ENCODE measurements at places on chromosomes 1 and 21.
A peak's percentile ranks its signal among the peaks of the same experiment; 100 is the strongest.

DNA sequence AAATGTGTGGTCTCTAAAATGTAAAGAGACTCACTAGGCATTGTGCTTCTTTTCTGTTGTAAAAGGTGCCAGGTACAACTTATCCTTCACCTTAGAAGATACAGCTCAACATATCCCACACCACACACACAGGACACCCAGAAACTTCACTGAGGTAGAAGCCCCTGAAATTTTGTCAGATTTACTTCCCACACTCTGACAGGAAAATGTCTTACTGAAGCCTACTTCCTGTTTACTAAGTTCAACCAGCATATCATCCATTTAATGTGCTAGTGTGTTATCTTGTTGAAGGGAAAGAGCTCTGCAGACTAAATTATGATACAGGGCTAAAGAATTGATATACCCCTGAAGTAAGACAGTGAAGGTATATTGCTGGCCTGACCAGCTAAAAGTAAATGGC is 39.9 kb upstream of the INSL5 start:
- no peak for DNase-seq

DNA sequence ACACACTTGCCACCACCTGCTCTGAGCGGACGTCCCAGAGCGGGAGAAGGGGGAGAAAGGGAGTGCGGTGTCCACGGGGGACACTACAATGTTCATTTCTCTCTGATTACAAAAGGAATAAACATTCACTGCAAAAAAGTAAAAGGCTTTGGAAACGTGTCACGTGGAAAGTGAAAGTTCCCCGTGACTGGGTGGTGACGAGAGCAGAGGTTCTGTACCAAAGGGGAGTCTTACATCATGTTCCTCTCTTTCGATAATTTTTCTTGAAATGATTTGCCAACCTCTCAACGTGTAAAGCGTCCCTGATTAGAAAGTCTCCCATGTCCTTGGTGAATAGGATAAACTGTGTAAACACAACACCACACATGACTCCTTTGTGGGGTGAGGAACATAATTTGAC is 22.0 kb upstream of the PRDM15 start:
- no peak for DNase-seq

DNA sequence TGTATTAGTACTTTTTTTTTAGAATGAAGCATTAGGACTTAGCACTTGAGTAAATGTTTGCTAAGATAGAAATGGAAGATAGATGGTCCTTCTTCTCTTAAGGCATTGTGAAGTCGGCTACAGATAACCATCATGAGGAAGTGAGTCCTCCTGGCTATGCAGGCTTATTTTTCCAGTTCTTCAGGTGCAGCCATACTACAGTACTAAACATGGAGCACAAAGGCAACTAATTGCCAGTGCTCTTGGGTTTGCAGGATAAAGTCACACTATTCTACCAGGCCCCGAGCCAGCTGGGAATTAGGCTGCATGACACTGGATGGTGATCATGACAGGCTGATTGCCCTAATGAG is 197.3 kb upstream of the SGIP1 start:
- DNase-seq, result no peak

DNA sequence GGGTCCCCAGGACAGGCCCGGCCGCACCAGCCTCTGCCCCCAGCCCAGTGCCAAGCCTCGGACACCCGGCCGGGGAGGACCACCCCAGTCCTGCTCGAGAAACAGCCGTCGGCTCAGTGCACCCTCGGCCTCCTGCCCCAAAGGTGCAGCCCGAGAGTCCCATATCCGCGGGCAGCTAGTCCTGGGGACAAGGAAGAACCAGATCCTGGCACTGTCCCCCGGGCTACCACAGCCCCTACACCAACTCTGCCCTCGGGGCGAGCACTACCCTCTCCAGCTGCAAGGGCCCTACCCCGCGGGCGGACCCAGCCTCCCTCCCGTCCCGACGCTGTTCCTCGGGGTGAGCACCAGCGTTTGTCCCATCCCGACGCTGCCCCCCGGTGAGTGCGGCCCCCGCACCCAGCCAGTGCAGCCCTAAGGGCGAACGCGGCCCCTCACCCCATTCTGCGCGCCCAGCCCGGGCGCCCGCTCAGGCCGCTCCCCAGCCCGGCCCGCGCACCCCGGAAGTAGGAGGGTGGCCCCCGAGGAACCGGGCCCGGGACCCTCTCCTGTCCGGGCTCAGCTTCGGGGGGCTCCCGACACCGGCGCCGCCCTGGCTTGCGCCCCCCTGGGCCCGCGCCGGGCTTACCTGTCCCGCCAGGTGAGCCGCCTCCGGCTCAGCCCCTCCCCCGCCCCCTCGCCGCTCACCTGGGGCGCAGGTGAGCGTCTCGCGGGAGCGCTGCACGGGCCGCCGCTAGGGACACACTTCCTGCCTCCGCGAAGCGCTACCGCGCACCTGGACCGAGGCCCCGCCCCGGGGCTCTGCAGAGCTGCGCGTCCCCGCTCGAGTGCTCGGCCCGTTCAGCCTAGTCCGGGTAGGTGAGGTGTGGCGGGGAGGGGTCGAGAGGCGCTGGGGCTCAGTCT is at the start of gene KDF1:
Gene KDF1, minus strand, starts transcription at position 747 of the 903 bp plus-strand sequence. CDS start 8,088 bp downstream, outside the sequence.
- peak; percentile 46 for DNase-seq

- DNase-seq, result no peak
These were observed 182.7 kb upstream of the PTBP2 start for GRCh38 chr1:96538883-96539282.

DNA sequence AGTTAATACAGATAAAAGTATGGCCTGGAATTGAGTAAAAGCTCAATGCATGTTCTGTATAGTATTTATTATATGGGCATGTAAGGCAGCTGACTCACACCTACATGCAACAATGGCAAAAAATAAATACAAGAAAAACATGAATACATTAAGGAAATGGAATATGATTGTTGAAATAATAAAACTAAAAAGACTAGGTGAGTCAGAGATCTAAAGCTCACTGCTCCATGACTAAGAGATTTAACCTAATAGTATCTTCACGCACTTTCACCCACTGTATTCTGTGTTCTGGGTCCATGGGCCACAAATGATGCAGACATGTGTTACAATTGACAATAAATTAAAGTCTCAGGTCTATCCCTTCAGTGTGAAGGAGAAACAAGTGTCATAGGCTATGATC is 607.0 kb downstream of the AGBL4 start:
- DNase-seq, result no peak

DNA sequence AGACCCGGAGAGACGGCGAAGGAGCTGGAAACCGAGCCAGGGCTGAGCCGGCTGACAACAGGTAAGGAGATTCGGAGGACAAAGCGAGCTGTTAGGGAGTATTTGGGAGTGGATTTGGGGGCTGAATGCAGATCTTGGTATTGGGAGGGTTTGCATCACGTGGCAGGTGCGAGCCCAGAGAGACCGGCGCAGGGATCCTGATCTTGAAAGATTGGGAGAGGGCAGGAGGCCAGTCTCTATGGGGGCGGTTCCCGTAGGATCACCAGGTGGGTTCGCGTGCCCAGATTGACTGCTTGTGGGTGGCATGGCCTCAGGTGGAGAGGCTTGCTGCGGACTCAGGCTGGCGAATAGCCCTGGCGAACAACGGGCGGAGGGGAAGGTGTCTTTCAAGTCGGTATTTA is 204 bp downstream of the CIART start:
- DNase-seq, result no peak

- DNase-seq, result no peak
These were observed 169.8 kb upstream of the CXADR start for GRCh38 chr21:17343055-17343454.

DNA sequence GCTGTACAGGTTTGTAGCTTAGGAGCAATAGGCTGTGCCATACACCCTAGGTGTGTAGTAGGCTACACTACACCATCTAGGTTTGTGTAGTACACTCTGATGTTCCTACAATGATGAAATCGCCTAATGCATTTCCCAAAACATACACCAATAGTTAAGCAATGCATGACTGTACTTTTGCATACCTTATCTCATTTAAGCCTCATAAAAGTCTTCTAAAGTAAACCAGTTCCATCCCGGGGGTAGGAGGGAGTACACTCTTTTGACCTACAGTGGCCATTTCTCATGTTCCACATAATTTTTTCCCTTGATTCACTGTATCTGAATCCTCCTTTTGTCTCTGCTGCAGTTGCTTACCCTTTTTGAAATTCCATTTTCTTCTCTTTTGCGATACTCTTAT is 12.2 kb downstream of the TRMT13 start:
- no peak for DNase-seq

GRCh38 chr21:32765058-32765457 is 6.5 kb downstream of the PAXBP1 start:
- no peak for DNase-seq

DNA sequence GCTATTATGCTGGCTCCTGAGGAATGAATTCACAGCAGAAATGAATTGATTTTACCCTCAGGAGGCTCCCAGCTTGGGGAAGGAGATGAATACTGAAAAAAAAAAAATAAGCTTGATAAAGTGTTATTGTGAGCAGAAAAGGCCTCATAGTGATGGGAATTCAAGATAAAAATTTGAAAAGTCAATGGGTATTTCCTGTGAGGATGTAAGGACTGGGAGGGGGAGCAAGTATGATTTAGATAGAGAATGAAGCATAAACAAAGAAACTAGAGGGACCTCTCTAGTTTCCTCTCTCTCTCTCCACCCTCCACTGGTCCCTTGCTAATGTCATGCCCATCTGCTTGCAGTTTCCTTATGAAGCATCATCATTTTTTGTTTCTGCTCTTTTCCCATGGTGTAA is 439.0 kb upstream of the PLXNA2 start:
- no peak for DNase-seq

GRCh38 chr1:116692879-116693278 is 25.3 kb upstream of the IGSF3 start:
- DNase-seq, result no peak

DNA sequence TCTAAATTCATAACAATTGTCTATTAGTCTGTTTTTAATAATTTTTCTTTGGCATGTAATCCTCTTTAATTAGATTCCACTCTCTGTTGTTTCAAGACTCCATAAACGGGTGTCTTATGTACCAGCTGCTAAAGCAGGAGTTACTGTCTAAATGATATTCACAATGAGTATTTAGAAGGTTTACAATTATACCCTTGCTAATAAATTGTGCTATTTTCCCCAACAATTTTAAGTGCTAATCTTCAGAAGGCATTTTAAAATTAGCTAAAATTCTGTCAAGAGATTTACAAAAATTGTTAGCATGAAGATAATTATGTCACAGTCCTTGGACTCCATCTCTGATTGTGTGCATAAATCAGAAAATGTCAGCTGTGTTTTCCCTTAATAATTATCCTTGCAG is 83.7 kb downstream of the DPYD start:
- DNase-seq, result no peak

DNA sequence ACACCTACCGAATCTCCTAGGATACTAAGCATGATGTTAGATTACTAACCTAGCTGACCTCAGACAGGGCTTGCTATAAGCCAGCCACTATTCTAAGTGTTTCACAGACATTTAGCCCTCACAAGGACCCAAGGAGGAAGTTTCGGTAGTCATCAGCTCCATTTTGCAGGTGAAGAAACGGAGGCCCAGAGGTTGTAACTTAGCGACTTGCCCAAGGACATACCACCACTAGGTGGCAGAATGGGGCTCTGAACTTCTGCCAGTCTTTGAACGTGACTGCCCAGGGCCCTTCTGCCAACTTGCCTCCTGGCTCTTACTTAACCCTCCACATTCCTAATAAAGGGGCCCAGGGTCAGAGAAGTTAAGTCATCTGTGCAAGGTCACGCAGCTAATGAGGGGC is 283.5 kb downstream of the C1orf94 start:
- peak; percentile 1 for DNase-seq

DNA sequence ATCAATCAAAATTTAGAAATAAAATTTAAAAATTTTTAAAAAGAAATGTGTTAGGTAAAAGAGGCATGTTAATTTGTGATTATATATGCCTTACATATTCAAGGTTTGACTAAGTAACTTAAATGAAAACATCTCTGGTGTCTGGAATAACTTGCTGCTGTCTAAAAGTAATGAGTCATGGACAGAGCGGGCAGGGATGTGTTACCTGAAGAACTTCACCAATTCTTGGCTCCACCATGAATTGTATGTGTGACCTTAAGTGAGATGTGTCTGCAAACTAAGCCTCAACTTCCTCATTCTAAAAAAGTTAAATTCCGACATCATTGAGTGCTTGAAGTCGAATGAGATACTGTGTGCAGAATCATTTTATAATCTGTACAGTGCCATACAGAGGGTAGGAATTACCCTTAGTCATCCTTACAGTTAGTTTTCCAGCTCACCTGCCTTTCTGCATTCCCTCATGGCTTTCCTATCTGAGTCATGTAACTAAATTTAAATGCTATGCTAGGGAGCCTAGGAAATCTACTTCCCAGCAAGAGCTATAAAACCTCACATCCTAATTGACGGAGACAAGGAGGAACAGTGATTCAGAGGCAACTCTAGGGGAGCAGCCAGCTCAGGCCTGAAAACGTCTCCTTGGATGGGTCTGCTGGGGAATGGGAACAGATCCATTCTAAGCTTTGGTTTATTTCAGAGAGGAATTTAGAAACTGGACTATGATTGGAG is 100.7 kb upstream of the TSPAN2 start:
- DNase-seq, result no peak

DNA sequence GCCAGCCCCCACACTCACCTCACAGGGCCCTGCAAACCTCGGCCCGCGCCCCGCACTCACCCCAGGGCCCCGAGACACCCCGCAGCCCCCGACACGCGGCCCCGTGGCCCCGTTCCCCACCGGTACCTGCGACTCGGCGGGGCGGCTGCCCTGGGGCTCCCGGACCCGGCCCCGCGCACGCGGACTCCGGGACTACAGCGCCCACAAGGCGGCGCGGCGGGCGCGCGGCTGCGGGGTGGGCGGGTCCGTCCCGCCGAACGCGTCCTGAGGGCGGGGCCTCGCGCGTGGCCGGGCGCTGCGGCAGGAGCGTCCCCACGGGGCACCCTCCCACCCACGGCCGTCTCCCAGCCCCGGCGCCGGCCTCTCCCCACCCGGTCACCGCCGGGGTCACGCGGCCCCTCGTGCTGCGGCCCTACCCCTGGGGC is at the start of gene SLC19A1:
Gene SLC19A1, minus strand, starts transcription at position 199 of the 425 bp plus-strand sequence. CDS start 4,481 bp downstream, outside the sequence.
- peak; percentile 58 for DNase-seq

DNA sequence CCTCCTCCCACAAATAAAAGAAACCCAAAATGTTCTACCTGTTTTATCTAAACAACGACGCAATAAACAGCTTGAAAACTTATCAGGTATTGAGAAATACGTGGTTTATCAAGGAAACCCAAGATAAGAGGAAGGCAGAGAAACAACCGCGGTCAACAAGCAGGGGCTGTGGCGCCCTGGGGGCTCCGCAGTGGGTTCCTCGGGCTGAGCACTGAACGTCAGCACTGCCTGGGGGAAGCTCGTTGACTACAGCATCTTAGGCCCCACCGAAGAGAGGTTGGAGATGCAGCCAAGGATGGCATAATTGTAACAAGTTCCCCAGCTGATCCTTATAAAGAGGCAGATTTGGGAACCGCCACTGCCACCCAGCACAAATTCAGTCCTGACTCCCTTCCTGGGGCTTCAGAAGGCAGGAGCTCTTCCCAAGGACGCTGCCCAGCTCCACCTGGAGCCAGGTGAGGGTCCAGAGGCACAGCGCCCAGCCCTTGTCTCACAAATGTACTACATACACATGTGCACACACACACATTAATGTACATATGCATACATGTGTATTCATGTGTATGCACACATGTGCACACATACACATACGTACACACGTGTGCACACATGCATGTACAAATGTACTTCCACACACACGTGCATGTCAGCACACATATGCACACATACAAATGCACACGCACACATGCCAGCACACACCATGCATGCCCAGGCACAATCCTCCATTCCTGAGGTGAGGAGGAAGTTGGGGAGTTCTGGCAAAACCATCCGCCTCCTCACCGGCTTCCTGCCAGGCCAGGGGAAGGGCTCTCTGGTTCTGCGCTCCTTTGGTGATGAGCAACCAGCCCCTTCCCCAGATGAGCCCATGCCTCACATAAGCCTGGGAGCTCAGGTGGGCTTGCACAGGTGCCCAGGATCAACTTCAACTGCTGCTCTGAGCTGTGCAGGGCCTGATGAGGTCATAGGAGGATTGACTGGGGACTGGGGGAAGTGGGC is 251.1 kb downstream of the NPHP4 start:
- no peak for DNase-seq

Measured in T-cell (primary cell).